Suppressor macrophage treated with lipopolysaccharide for 1 hour (primary cell): ENCODE measurements at places on chromosomes 4 and X.
A peak's percentile ranks its signal among the peaks of the same experiment; 100 is the strongest.

DNA sequence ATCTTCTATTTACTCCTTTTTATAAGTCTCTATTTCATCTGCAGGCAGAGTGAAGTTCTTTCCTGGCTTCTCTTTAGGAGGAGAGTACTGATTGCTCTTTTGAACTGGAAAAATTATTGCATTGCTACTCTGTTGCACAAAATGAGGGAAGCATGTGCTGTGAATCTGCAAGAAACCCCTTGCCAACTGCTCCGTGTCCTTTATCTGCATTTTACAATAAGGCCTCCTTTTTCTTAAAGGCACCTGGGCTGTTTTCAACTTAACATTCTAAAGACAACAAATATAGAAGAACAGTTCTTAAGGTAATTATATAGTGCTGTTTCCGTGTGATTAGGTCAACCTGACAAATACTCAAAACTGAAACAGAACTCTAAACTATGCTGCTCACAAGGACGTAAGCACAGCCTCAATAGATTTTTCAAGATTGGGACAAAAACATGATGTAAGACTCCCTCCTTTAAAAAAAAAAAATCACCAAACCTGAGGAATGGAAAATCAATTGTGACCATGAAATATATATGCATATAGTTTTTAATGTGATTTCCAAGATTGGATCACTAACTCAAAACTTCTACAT, 716.6 kb upstream of the INTU start:
- DNase-seq = no peak

GRCh38 chrX:30577362-30577991, at the start of gene TASL:
TASL (minus strand) TSS chrX:30577766; CDS start chrX:30560355, 17,411 bp downstream.
- peak; percentile 86 for DNase-seq

- no peak for DNase-seq
Measured at GRCh38 chr4:145812919-145813318, 125.7 kb downstream of the ZNF827 start.

DNA sequence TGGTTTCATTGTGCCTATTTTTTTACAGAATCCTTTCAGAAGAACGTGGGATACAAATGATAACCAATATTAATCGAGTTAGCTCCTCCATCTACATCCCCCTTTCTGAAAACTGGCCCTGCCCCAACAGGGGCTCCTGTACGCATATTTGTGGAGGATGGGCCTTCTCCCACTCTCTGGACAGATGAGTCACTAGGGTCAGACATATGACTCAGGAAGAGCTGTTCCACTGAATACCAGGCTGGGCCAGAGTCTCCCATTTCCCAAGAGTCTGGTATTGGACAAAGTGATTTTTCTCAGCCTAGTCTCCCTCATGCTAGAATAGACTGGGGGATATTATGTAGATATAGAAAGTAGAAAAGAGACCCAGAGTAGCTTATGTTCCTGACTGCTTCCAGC, 142.4 kb downstream of the TSPAN5 start:
- peak; percentile 53 for DNase-seq
